ENCODE measurements at places on chromosomes 3 and 15. TPM values are rescaled to one million over a fixed set of nuclear protein-coding genes. Genes with fewer than 3 reads are reported as not detected.

DNA sequence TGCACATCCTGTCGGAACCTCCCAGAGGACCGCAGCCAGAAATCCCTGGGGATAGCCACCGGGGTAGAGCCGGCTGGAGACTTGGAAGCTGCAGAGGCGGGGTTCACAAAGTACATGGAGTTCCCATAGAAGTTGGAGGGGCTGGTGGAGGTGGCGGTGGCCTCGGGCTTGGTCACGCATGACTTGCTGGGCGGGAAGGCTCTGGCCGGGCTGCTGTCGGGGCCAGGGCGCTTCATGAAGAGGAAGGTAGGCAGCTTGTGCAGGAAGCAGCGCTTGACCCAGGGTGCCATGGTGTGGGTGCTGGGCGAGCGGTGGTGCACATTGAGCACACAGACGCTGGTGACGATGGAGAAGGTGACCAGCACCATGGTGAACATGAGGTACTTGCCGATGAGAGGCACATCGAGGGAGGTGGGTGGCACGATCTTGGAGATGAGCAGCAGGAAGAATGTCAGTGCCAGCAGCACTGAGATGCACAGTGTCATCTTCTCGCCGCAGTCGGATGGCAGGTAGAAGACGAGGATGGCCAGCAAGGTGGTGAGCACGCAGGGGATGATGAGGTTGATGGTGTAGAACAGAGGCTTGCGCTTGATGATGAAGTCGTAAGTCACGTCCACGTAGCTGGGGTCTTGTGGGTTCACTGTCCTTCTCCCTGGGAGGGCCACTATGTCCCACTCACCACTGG lies 8.4 kb upstream of the CHRNA3 start:
- DNase-seq: no peak

DNA sequence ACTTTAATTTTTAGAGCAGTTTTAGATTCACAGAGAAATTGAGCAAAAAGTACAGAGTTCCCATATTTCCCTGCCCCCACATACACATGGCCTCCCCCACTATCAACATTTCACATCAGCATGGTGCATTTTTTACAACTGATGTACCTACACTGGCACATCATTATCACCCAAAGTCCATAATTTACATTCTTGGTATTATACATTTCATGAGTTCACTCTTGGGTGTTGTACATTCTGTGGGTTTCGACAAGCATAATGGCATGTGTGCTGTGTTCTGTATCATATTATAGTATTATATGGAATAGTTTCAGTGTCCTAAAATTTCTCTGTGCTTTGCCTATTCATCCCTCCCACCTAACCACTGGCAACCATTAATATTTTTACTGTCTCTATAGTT lies 419.8 kb upstream of the THBS1 start:
- DNase-seq: no peak

DNA sequence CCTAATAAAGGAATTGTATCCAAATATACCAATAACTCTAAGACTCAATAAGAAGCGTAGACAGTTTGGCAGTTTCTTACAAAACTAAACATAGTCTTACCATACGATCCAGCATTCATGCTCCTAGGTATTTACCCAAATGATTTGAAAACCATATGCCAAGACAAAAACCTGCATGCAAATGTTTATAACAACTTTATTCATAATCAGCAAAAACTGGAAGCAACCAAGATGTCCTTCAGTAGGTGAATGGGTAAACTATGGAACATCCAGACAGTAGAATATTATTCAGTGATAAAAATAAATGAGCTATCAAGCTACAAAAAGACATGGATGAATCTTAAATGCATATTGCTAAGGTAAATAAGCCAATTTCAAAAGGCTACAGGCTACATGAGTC lies 58.4 kb downstream of the SYN2 start:
- DNase-seq: no peak

DNA sequence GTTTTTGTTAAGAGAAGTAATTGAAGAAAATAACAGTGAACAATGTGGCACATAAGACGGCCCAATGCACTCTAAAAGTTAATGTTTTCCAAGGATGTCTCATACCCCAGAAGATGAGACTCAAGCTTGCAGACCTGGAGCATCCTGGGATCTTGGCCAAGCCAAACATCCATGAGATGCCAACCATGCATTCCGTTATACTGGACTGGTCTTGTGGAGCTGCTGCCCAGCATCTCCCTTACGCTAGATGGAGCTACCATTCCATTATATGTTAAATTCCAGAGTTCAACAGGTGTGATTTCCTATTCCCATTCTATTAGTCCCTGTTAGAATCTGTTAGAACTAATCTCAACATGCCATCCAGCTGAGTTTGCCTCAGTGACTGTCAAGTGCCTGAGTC lies 181.8 kb downstream of the PDCD6IP start:
- DNase-seq: peak; percentile 78

GRCh38 chr3:164658125-164658524 lies 420.2 kb downstream of the SI start:
- no peak for DNase-seq

GRCh38 chr15:66145726-66146182 lies 107.8 kb downstream of the MEGF11 start:
- DNase-seq: no peak

DNA sequence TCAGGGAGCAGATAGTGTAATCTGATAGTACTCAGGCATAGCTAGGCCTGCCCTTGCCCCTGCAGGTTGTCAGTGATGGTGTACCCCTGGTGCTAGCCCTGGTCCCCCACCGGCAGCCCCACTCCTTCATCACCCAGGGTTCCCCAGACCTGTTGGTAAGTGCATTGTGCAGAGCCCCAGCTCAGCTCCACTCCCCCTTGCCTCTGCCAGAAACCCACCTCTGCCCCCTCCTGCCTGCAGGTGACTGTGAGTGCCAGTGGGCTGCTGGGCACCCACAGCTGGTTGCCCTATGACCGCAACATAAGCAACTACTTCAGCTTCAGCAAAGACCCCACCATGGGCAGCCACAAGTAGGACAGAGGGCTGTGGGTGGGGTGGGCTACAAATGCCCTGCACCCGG lies 27.5 kb downstream of the NBEAL2 start:
- DNase-seq: no peak

GRCh38 chr15:46278486-46279090 lies 643.8 kb downstream of the SQOR start:
- peak; percentile 97 for DNase-seq

- DNase-seq: peak; percentile 91
Measured at GRCh38 chr15:69074001-69074842, 59.7 kb downstream of the NOX5 start.

GRCh38 chr3:184726497-184726896 lies 14.6 kb upstream of the MAGEF1 start:
- no peak for DNase-seq

GRCh38 chr3:159816512-159816911 lies 172.1 kb upstream of the IL12A start:
- DNase-seq: no peak

GRCh38 chr3:43104039-43104438 lies 1.8 kb downstream of the POMGNT2 start:
- peak; percentile 33 for DNase-seq

MESP1 gene
- total RNA-seq: not detected

TRANK1 gene
- total RNA-seq: 0.44 TPM

KY gene
- total RNA-seq: not detected

PDZRN3 gene
- not detected for total RNA-seq

GCNT3 gene
- total RNA-seq: not detected

PCLAF gene
- 138 TPM for total RNA-seq

CMC1 gene
- 33.1 TPM for total RNA-seq

PIGZ gene
- not detected for total RNA-seq

LNP1 gene
- 3.6 TPM for total RNA-seq

LRRC28 gene
- total RNA-seq: 67.0 TPM

GOLGA6D gene
- not detected for total RNA-seq

Data from G401 (cell line).